ENCODE measurements at places on chromosomes 12 and 14.

DNA sequence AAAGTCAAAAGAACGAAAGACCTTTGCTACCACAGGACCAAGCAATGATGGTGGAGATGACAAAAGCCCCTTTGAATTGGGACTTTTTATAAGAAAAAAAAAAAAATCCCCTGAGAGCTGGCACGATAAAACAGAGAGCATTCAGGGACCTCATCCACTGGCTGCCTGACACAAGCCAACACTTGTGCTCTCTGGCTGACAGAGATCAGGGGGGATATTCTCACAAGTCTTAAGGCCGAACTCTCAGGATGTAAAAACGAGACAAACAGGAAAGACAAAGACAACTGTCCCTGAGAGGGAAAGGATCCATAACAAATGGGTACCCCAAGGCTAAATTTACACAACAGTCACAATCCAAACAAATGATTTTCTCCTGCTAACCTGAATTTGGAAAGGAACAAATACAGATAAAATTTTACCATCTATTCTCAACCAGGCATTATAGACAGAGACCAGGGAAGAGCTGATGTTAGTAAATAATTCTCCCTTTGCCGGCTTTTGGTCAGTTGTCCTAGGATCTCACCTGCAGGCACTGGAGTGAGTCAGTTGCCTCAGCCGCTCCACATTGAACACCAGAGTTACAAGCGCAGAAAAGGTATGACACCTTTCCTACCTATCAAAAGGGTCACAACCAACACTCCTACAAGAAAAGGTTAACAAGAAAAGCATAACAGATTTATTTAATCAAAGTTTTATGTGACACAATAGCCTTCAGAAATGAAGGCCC, 37.9 kb upstream of the GARIN6 start:
- no peak for DNase-seq

GRCh38 chr12:76085520-76085868, 1.0 kb upstream of the NAP1L1 start:
- no peak for DNase-seq

DNA sequence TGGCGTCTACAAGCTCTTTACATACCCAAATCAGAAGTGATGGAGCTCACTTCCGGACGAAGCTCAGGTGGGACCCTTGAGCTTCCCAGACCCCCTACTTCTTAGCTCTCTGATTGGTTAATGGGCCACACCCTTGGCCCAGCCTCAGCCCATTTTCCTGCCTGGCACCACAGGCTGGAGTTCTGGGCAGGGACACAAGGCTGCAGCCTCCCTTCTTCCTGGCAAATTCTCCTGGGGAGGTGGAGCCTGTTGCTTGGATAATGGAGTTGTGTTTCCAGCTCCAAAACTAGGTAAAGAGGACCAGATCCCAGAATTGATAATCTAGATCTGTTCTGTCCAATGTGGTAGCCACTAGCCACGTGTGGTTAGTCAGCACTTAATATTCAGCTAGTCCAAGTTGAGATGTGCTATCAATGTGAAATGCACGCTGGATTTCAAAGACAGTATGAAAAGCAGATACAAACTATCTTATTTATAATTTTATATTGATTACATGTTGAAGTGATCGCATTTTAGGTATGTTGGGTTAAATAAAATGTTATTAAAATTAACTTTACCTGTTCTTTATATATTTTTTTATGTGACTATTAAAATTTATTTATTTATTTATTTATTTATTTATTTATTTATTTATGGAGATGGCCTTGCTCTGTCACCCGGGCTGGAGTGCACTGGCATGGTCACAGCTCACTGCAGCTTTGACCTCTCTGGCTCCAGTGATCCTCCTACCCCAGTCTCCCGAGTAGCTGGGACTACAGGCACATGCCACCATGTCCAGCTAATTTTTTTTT, 12.6 kb upstream of the FAIM2 start:
- no peak for DNase-seq

DNA sequence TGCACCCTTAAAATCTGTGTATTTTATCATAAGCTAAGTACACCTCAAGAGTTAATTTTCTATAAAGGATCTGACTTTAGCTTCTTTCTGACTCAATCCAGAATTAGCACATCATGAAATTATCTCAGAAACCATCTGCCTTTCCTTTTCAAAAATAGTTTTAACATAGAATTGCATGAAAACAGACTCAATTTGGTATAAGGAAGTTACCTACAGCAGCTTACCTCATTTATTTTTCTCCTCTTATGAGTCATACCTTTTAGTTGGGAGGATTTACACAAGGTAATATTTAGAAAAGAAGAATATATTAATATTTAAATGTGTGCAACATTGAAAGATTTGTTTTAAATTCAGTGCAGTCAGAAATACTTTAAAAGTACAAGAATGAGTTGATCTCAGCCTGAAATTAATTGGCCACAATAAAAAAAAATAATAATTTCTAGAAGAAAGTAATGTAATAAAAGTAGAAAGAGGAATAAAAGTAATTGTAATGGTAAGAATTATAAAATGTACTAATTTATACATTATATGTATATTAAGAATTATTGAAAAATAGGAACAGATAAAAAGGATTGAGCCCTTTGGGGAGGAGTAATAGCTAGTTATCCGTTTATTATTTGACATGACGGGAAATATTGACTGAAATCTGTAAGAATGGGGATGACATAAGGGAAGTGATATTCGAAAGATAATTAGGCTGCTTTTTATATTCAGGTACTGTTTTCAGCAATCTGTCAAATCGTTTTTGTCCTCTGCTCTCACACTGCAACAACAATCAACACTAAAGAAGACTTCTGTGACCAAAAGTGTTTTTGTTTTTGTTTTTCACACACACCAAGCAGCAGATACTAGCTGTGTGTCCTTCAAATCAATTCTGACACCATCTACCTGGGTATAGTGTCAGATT, 20.5 kb downstream of the ADAM21 start:
- DNase-seq = no peak

DNA sequence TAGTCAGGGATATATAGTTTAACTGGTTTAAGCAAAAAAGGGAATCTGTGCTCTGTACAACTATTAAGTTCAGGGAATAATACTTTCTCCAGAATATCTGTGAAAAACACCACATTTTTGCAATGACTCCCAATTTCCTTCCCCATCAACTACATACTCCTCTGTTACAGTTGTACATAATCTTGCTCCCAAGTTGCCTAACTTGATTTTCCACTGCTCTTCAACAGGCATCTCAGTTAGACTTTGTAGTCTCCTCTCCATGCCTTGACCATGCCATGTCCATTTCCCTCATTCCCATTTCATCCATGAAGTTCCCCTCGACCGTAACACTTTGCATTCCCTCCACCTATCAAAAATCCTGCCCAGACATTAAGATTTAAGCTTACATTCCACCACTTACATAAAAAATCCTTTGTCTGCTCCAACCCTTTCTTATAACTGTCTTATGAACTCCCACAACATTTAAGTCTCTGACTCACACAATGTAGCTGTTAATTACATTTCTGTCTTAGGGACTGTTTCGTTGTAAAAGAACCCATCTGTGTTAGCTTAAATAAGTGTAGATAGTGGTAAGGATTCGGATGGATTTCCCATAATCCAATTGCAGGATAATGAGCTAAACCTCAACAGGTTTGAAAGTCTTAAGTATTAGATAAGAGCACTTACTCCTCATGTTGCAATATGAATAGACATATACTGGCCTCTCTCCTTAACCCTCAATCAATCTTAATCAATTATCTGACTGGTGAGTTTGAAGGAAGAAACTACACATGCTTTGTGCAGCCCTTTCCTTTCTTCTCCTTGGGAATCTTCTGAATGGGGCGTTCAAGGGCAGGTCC, 156.5 kb downstream of the PAWR start:
- no peak for DNase-seq

- no peak for DNase-seq
These were observed 125.5 kb downstream of the NT5DC3 start for GRCh38 chr12:103715494-103715893.

- DNase-seq = no peak
These were observed 40.9 kb upstream of the GSG1 start for GRCh38 chr12:13144266-13144828.

DNA sequence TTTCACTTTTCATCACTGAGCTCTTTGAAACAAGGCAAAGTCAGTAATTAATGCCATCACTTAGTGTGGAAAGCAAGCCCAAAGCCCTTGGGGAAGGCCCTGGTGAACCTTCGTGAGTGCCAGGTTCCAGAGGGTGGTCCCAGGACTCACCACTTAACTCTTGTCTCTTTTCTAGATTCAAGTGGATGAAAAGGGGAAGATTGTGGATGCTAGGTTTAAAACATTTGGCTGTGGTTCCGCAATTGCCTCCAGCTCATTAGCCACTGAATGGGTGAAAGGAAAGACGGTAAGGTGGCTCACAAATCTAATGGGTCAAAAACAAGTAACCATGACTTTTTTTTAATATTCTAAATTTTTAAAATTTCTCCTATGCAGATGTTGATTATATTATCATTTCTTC, 2.8 kb downstream of the ISCU start:
- no peak for DNase-seq

GRCh38 chr12:1122786-1123185, 131.8 kb downstream of the ERC1 start:
- no peak for DNase-seq

DNA sequence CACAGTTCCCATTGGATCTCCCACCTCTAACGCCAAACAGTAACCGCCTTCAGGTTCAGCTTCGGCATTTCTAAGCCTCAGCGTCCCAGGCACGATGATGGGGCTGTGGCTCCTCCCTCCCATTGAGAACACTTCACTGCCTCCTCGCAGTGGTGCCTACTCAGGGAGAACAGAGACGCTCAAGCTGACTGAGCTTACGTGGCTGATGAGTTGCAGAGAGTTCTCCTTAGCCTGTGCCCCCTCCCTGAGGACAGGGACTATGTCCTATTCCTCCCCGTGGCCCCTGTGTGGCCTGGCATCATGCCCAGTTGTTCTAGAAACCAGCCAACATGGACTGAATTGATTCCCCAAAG, 87.0 kb downstream of the ITPK1 start:
- DNase-seq = no peak

DNA sequence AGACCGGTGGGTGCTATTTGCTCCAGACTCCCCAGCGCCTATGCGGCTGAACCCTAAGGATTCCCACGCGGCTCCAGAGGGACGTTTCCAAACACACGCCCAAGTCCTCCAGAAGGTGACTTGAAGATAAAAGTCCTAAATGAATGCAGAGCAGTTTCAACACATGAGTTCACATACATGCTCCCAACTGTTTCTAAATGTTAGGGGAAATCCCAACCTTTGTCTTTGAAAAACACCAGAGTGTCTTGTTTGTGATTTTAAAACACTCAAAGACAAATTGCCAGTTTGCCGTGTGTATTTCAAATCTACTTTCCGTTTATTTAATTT, 252.9 kb upstream of the SFSWAP start:
- DNase-seq = no peak

DNA sequence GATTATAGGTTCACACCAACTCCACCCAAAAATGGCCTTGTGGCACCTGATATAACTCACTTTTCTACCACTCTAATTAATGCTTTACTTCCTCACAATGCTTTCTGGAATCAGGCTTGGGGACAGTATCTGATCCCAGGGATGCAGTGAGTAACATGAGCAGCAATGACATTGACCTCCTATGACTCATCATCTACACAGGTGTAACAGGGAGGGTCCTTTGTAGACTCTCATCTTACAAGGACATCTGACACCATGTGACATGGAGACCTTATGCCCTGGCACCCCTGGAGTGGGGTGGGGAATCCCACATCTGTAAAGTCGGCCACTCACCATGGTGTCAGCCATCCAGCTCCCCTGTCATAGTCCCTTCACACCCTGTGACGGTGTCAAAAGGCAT, 586.4 kb downstream of the MED13L start:
- no peak for DNase-seq

DNA sequence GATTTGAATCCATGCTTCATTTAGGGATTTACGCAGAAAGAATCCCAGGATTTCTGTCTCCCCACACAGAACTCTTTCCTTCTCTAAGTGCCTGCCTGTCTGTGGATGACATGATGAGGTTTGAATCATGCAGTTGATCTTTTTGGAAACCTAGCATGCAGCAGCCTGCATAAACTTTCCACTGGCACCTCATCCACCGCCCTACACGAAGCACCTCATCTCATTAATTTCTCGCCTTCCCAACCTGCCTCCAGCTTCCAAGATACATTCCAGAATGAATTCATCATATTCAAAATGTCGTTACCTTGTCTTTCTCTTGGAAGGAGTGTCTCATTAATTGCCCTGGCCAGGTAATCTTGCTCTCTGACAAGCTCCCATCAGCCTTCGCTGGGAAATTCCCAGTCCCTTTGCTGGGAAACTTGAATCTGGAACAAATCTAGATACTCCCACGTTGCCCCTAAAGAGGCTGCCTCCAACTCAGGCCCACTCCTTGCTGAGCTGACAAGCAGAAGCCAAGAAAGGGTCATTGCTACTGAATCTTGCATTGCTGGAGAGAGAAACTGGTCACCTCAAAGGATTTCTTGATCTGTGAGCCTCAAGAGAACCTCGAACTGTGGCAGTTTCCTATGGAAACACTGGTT, 48.2 kb downstream of the SERPINA3 start:
- no peak for DNase-seq

DNA sequence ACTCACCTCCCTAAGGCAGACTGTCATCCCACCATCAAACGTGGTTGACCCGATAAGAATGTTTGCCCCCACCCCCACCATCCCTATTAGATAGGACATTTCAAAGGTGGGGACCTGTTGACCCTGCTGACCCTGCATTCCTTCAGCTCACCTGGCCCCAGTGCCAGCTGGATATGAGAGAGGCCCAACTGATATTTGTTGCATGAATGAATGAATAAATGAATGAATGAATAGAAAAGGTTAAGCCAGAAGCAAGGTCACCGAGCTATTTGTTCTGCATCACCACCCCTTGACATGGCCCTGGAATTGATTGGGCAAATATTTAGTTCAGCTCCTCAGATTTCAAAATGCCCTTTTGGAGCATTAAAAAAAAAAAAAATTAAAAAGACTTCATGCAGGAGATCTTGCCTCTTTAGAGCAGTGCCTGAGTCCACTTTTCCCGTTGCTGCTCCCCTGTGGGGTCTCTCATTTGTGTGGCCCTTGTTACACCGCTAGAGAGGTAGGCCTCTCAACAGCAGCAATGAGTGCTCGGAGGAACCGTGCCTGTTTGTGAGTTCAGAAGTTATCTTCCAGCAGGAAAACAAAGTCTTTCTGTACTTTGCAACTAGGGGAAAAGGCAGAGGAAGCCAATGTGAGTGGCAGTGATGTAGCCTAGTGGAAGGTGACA, 8.5 kb upstream of the SERPINA5 start:
- DNase-seq = no peak

- peak; percentile 76 for DNase-seq
These were observed 36.6 kb downstream of the DCAF4 start for GRCh38 chr14:72962829-72963312.

DNA sequence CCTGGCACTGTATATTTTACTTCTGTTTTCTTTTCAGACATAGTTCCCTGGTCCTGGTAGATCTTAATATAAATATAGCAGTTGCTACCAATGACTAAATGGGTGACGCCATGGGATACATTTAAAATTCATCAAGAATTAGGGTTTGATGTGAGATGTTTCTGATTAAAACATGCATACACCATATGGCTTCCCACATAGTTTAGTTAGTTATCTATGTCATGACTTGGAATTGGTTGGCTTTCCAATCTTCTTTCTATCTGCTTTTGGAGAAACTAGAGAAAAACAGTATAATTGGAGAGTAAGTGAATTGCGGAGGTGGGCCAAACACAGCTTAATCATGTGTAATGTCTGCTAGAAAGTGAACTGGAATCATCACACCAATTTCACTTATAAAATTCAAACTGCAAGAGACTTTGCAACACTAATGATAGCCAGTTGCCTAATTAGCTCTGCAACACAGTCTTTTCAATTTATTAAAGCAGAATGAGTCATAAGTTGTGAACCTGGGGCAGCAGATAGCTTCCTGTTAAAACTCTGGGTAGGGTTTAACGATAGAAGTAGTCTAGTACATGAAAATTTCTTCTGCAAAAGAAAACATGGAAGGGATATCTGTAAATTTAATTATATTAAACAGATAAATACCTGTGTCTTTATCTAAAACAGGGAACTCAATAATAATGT, 295.2 kb downstream of the SLC16A7 start:
- DNase-seq = no peak
